Endodermal cell (in vitro differentiated cells): ENCODE measurements at places on chromosomes 5 and 9.

GRCh38 chr9:96484521-96484931 lies 34.6 kb downstream of the HABP4 start:
- DNase-seq, result no peak

DNA sequence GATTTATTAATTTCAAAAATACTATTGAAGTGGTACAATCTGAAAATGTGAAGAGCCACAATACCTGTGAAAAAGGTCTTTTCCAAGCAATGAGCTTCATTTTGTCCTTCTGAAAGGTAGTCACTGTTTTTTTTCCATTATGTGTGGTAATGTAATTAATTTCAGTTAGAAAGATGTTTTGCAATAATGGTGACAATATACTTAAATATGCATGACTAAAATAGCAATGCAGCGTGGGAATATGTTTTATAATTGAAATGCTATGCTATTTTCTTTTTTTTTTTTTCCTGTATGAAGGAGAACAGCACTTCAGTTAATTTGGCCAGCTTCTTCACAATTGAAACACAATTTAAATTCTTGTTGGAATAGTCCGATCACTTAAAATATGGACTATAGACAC lies 41.9 kb downstream of the NPR3 start:
- DNase-seq, result no peak

DNA sequence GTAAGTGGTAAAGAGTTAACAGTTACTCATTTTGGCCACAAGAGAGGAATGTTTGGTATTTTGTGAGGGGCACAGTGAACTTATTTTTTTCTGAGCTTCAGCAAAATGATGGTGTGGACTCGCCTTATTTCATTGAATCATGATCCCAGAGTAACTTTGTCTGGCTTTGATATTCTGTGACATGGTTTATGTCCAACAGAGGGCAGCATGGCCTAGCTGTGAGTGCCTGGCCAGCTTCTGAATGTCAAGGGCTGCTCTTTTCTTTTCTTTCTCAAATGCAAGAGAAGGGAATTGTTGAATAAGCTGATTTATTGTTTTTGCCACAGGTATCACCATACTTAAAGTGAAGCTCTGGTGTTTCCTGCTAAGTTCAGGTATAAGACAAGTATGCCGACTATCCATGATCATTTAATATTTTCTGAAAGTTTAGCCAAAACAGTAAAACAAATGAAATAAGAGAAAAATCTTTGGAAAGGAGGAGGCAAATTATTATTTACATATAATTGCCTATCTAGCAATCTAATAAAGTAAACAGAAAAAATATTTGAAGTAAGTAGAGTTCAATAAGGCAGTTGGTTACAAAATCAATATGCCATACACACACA lies 31.7 kb downstream of the MRPL22 start:
- peak; percentile 80 for DNase-seq

DNA sequence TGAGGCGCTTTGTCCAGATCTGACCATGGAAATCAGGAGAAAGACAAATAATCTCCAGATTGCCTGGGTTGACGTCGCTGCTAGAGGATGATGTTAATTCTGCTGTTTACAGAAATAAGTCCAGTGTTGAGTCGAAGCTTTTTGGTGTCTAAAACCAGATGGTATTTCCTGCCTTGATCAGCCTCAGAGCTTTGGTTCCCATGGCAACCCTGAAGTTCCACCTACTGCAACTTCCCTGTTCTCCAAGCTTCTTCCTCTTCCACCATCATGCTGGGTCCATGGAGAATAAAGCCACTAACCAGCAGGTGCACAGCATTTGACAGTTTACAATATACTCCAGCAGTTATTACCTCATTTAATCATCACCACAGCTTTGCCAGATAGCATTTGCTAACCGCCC lies 18.0 kb upstream of the GABBR2 start:
- no peak for DNase-seq

- no peak for DNase-seq
These were observed 507.9 kb upstream of the DAP start for GRCh38 chr5:11268891-11269290.

- DNase-seq, result no peak
These were observed 57.5 kb downstream of the CDH18 start for GRCh38 chr5:19930451-19930850.

GRCh38 chr9:81031422-81032029 lies 657.8 kb downstream of the TLE1 start:
- peak; percentile 47 for DNase-seq

DNA sequence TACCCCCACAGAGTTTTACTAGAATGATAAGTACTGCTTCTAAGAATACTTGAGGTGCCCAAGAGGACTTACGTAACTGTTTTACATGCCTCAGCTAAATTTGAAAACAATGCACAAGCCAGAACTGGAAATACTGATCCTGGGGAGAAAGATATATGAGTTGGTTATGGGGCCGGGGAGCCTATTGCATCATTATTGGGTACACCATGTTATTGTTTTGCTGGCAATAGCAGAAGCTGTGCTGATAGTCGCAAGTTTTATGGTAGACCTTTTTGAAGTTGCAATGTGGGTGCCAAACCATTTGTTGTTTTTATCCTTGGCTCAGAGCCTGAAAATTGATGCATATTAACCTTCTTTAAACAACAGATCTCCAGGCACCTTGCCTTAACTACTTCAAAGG lies 108.4 kb upstream of the DHFR start:
- DNase-seq, result no peak

DNA sequence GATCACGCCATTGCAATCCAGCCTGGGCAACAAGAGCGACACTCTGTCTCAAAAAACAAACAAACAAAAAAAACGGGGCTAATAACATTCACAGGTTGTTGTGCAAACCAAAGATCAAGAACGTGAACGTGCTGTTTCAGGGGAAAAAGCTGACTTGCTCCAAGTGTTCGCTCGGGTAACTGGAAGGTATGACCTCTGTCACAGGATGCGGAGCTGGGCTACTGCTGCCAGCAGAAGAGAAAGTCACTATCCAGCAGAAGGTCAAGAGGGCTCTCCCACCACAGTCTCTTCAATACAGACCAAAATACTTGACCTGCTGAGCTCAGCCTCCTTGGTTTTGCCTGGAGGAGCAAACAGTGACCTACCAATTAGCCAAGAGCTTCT lies 59.7 kb downstream of the ABCA1 start:
- DNase-seq, result no peak

- no peak for DNase-seq
These were observed 339.9 kb downstream of the ASTN2 start for GRCh38 chr9:117074784-117075520.

GRCh38 chr5:16178745-16179372 lies 732 bp downstream of the MARCHF11 start:
- DNase-seq, result peak; percentile 98

DNA sequence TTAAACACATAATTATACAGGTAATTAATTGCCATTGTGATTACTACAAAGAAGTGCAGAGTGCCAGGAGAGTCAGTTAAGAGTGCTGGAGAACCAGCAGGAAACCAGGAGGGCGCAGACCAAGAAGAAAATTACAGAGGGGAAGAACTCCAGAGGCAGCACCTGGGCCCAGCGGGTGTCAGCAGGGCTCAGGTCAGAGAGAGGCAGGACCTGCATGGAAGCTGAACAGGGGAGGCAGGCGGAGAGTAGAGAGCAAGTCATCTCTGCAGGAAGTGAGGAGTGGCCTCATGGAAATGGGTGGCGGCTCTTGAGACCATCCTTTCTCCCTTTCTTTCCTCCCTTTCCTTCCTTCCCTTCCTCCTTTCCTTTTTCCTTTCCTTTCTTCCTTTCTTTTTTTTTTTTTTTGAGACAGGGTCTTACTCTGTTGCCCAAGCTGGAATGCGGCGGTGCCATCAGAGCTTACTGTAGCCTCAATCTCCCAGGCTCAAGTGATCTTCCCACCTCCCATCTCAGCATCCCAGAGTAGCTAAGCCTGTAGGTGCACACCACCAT lies 4.0 kb upstream of the ZBTB34 start:
- peak; percentile 76 for DNase-seq

- DNase-seq, result no peak
These were observed 364.6 kb upstream of the TRPC7 start for GRCh38 chr5:136729901-136730355.

DNA sequence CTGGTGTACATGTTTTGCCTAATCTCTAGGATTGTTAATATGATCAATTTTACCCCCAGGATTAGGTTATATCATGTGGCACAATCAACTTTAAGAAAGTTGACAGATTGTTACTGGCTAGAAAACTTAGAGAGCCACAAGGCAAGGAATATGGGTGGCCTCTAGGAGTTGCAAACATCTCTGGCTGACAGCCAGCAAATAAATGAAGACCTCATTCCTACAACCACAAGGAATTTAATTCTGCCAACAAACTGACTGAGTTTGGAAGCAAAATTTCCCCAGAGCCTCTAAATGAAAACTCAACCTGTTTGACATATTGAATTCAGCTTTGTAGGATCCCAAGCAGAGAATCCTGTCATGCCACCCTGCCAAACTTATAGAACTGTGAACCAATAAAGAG lies 196.4 kb upstream of the PTGER4 start:
- DNase-seq, result no peak

DNA sequence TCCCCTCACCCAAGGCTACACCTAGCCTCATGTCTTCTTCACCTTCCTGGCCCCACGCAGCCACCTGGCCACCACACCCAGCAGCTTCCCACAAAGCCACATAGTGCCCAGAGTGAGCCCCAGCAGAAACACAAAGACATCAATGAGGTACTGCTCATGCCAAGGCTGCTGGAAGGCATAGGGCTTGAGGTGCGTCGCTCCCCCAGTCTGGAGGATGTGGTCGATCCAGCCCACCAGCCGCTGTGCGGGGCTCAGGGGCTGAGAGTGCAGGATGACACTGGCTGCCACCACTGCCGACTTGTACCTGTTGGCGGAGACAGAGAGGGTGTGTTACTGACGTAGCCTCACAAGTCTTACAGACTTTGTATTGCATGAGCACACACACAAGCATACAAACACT lies 15.8 kb upstream of the CAPSL start:
- peak; percentile 68 for DNase-seq

GRCh38 chr5:31487506-31487905 lies 44.4 kb downstream of the DROSHA start:
- no peak for DNase-seq

GRCh38 chr9:124001458-124001799 lies 10.1 kb upstream of the LHX2 start:
- DNase-seq, result no peak

- no peak for DNase-seq
These were observed 37.7 kb downstream of the NEUROG1 start for GRCh38 chr5:135497971-135498636.

- DNase-seq, result no peak
These were observed 162.5 kb downstream of the COL23A1 start for GRCh38 chr5:178427576-178428197.

GRCh38 chr5:170419643-170420042 lies 30.5 kb upstream of the KCNMB1 start:
- no peak for DNase-seq

- no peak for DNase-seq
These were observed 199.6 kb downstream of the KCTD16 start for GRCh38 chr5:144370273-144370672.

DNA sequence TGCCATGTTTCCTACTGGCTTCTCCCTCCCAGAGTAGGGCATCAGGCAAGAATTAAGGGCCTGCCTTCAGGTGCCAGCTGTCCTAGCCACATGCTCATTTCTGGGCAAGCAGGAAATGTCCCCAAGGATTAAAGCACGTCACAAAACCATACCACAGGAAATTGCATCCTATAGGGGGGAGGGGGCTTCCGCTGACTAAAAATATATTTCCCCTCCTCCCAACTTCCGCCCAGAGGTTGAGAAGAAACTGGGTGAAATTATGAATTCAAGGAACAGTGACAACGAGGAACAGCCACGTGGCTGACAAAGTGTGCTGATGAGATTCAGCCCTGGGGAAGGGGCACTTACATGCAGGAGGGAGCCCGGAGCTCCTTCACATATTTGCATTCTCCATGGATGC lies 4.1 kb downstream of the HBEGF start:
- no peak for DNase-seq

DNA sequence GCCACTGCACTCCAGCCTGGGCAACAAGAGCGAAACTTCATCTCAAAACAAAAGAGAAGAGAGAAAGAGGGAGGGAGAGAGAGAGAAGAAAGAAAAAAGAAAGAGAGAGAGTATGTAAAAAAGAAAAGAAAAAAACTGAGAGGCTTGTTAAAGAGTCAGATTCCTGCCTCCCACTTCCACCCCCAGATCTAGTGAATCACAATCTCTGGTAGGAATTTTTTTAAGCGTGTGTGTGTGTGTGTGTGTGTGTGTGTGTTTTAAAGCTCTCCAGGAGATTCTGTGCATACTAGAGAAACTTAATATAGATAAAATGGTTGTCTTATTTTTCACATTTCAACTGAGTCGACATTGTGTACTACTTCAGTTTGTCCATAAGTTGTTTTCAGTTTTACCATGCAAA lies 32.0 kb downstream of the SAR1B start:
- DNase-seq, result peak; percentile 11

DNA sequence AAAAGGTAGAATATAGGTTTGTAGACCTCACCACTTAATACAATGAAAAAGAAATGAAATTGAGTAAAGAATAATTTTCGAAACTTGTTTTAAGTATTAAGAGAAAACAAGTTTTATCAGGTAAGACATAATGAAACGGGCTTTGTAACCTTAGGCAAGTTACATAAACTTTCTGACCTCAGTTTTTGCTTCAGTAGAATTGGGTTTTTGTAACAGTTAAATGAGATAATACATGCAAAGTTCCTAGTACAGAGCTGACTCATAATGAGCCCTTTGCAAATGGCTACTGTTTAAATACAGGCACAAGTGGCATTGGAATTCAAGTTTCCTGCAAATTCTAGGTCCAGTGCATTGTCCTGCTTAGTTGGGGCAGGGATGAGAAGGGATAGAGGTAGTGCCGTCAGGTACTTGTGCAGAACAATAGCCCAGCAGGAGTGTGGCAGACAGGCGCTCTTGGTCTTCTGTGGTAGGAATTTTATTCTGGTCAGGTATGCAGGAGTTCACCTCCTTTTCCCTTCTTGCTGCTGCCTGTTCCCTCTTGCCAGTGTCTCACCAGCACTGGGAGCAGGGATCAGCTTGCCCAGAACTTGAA lies 203.8 kb downstream of the PBX3 start:
- peak; percentile 94 for DNase-seq

DNA sequence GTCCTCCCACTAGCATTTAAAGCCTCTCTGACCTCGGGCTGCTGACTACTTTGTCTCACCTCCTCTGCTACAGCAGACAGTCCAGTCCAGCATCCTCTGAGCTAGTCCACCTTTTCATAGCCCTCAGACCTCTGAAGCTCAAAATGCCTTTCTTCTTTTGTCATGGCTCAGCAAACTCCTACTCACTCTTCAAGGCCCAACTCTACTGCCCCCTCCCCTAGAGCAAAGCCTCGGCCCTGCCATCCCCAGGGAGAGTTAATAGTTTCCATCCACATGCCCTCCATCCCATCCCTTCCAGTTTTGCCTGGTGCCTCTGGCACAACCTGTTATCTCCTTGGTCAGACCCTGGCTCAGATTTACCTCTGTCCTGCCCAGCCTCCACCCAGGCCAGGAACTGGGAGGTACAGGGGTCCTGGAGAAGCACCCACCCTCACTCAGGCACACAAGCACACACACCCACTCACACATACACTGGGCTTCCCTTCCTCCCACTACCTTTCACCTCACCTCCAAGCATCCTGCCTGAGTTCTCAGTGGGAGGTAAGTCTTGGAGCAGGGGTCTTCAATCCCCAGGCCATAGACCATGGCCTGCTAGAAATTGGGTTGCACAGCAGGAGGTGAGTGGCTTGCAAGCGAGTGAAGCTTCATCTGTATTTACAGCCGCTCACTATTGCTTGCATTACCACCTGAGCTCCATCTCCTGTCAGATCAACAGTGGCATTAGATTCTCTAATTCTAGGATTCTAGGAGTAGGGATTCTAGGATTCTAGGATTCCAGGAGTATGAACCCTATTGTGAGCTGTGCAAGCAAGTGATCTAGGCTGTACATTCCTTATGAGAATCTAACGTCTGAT lies 18.1 kb downstream of the PDLIM4 start:
- DNase-seq, result peak; percentile 31
